ENCODE measurements at places on chromosomes 12 and 14.

DNA sequence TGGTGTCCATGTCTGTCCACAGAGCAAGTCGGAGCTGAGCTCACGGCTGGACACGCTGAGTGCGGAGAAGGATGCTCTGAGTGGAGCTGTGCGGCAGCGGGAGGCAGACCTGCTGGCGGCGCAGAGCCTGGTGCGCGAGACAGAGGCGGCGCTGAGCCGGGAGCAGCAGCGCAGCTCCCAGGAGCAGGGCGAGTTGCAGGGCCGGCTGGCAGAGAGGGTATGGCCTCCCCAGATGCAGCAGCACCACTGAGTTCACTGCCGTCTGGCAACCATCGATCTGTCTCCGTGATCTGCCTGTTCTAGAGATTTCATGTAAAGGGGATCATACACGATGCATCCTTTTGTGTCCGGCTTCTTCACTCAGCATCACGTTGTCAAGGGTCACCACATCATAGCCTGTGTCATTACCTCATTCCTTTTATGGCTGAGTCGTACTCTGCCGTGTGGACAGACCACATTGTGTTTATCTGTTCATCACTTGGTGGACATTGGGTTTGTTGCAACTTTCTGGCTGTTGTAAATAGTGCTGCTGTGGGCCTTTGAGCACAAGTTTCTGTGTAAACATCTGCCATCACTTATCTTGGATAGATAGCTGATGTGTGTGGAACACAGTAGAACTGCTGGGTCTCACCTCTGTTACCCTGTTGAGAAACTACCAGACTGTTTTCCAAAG lies 21.9 kb downstream of the HIP1R start:
- DNase-seq: no peak

- DNase-seq: no peak
These were observed 27.7 kb upstream of the DHRS2 start for GRCh38 chr14:23608454-23608853.

DNA sequence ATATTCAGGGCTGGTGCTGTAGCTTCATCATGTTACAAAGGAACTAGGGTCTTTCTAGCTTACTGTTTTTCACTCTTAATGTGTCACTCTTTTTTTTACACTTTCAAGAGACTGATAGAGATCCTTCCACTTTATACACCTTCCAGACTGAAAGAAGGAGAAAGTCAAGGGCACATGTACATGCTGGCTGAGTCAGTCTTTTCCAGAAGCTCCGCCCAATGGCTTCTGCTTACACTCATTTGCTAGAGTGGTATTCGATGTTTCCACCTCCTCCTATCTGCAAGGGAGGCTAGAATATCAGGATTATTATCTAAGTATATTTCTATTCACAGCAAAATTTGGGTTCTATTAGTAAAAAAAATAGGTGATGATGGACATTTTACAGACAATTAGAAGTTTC lies 325.8 kb upstream of the OR4E1 start:
- DNase-seq: no peak

- DNase-seq: no peak
These were observed 63.0 kb upstream of the TCL1B start for GRCh38 chr14:95623195-95623594.

- DNase-seq: no peak
These were observed 27.7 kb downstream of the WNK1 start for GRCh38 chr12:779745-780734.

GRCh38 chr14:64244279-64244678 lies 49.9 kb downstream of the ESR2 start:
- DNase-seq: no peak

DNA sequence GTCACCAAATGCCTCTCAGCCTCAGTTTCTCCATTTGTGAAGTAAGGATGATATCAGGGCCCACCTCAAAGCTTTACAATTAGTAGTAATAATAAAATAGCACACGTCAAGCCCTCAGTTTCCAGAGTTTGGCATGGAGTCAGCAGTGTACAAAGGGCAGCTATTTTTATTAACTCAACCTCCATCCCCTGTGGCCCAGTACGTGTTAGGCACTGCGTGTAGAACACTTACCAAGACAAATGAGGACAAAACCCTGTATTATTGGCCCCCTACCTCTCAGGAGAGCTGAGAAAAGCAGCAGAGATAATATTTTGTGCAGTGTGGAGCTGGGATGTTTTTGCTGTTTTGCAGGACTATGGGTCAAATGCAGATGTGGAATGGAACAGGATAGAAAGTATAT lies 280.8 kb downstream of the C12orf75 start:
- DNase-seq: no peak

- DNase-seq: no peak
These were observed 28.8 kb downstream of the P2RX4 start for GRCh38 chr12:121238604-121239350.

DNA sequence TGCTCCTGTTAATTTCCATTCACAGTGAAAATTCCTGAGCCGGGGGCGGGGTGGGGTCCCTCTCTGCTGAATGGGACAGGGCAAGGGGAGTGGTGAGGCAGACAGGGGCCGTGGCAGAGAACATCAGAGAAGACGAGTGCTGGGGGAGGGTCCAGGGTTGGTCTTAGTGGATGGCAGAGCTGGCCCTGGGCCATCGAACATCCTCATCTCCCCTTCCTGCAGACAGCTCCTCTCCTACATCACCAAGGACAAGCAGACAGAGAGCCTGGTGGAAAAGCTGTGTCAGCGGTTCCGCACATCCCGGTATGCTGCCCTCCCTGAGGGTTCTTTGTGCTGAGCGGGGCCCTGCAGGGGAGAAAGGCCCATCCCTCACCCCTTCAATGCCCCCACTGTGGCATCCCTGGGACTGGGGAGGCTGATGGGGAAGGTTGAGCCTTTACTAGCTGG lies 5.0 kb upstream of the GAPDH start:
- DNase-seq: no peak

DNA sequence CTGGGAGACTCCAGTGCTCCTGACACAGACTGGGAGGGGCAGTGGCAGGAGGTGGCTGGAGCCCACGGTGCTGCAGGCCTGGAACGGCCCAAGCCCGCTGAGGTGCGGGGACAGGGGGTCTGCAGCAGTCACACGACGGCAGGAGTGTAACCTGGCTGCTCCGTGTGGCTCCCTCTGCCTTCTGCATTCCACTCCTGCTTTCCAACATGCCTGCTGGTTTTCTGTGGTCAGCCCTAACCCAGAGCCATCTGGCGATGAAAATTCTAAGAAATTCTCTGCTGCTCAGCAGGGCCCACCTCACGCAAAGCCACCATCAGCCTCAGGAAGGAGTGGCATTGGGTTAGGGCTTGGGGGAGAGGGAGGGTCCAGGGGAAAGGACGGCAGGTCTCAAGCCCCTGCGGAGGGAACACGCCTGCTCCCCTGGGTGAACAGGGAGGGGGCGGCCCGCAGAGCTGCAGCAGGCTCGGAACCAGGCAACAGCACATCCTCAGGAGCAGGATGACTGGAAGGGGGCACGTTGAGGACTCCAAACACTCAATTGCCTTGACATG lies 5.0 kb upstream of the FBRSL1 start:
- DNase-seq: no peak

- no peak for DNase-seq
These were observed 24.6 kb upstream of the SMOC1 start for GRCh38 chr14:69854598-69854997.

GRCh38 chr12:89350260-89350629 lies 2.1 kb downstream of the DUSP6 start:
- DNase-seq: no peak

GRCh38 chr12:82651489-82651888 lies 35.2 kb upstream of the TMTC2 start:
- DNase-seq: no peak

DNA sequence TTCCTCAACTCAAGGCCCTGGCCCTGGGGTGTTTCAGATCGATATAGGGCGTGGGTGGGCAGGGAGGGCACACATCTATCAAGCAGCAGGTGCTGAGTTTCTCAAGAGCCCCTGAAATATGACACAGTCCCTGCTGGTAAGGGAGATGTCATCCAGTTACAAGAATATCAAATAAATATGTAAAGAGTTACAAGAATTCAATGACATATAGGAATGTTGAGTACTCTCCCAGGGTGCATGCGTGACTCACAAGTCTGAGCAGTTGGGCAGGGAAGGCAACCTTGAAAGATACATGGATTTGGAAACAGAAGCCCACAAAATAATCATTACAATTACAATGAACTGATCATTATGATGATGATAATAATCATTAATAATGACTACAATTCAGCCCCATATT lies 35.2 kb downstream of the MVK start:
- DNase-seq: no peak

GRCh38 chr12:64025174-64025958 lies 180.9 kb downstream of the SRGAP1 start:
- DNase-seq: no peak

DNA sequence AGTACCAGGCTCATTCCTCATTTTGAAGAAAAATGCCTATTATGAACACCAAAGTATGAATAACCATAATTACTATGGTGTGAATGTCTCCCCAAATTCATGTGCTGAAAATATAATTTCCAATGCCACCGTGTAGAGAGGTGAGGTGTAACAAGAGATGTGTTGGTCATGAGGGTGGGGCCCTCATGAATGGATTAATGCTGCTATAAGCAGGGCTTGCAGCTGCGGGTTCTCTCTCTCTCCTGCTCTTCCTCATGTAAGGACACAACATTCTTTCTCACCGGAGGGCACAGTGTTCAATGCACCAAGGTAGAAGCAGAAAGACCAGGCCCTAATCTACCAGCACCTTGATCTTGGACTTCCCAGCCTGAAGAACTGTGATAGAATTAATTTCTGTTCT lies 70.0 kb downstream of the TMTC1 start:
- no peak for DNase-seq

GRCh38 chr14:89635615-89636014 lies 218.6 kb upstream of the FOXN3 start:
- DNase-seq: no peak

- DNase-seq: no peak
These were observed 6.7 kb downstream of the NR4A1 start for GRCh38 chr12:52057638-52058576.

GRCh38 chr12:5626151-5626550 lies 194.2 kb downstream of the NTF3 start:
- DNase-seq: no peak

GRCh38 chr12:40263616-40264409 lies 39.0 kb downstream of the LRRK2 start:
- DNase-seq: no peak

DNA sequence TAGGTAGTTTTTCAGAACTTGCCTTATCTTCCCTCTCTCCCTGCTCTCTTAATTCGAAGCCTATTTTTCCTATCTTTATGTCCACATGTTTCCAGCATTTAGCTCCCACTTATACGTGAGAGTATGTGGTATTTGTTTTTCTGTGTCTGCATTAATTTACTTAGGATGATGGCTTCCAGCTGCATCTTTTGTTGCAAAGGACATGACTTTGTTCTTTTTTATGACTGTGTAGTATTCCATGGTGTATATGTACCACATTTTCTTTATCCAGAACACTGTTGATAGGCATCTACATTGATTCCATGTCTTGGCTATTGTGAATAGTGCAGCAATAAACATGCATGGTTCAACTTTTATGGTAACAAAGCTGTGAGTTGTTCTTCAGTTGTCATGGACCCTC lies 7.8 kb upstream of the CLEC2D start:
- DNase-seq: no peak

DNA sequence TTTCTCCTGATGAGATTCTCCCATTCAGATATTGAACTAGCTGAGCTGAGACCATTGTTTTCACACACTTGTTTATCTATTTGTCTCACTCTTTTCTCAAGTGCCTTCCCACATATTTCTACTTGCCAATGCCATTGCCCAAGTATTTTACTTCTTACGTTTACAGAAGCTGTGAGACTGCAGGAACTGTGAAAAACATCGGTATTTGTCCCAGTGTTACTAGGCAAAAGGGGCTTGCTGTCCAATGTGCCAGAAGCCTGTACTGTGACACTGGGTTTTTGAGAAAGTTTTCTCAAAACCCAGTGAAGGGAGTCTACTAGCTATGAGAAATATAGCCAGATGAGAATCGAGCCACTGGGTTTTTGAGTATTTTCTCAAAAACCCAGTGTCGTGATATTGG lies 37.5 kb downstream of the WDR20 start:
- no peak for DNase-seq

DNA sequence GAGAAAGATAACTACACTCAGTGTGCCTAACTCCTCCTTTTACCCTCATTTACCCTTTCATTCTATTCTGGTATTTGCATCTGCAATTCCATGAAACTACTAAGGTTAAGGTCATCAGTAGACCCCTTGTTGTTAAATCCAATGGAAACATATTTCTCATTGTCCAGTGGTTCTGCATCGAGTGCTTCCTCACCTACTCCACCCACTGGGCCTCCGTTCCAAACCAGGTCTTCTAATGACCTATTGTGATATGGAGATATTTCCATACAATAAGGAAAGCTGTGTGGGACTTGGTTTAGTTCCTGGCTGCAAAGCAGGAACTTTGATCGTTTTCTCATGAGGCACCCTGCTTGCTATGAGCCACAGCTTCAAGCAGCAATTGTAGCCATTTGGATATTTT lies 99.5 kb upstream of the FSCB start:
- no peak for DNase-seq

- no peak for DNase-seq
These were observed 40.9 kb upstream of the LRIG3 start for GRCh38 chr12:58961166-58961565.

Data from GM10248 (cell line).